ENCODE measurements at places on chromosomes 4 and X. TPM values are rescaled to one million over a fixed set of nuclear protein-coding genes. Genes with fewer than 3 reads are reported as not detected.

The TCEAL7 gene
- 6.5 TPM for total RNA-seq

The LUZP4 gene
- total RNA-seq = not detected

The ODAPH gene
- total RNA-seq = not detected

The CLCN4 gene
- total RNA-seq = 4.2 TPM

The NAP1L3 gene
- total RNA-seq = 19.1 TPM

The CXCR3 gene
- total RNA-seq = not detected

The XAGE1A gene
- 5.7 TPM for total RNA-seq
